ENCODE measurements at places on chromosomes 6 and 20. TPM values are rescaled to one million over a fixed set of nuclear protein-coding genes. Genes with fewer than 3 reads are reported as not detected.

Gene C6orf141
- 23.4 TPM for total RNA-seq

Gene HUS1B
- 0.26 TPM for total RNA-seq

Gene CEP162
- total RNA-seq, result 2.2 TPM

Gene RNF144B
- 0.88 TPM for total RNA-seq

Gene GJA10
- total RNA-seq, result not detected

Gene HEBP2
- 29.7 TPM for total RNA-seq

Gene FUT9
- total RNA-seq, result not detected

Gene CNBD2
- 6.8 TPM for total RNA-seq

Gene POM121L2
- total RNA-seq, result not detected

Gene PDE10A
- total RNA-seq, result 32.3 TPM

Gene C2
- 0.31 TPM for total RNA-seq

Gene SCRT2
- not detected for total RNA-seq

Gene DEFB114
- total RNA-seq, result not detected

Gene KIFC1
- total RNA-seq, result 44.5 TPM

Gene EYA4
- 13.7 TPM for total RNA-seq

Gene DSP
- 56.3 TPM for total RNA-seq

Gene LPA
- 0.02 TPM for total RNA-seq

Gene SOBP
- 1.2 TPM for total RNA-seq

Gene TRDN
- not detected for total RNA-seq

Gene MTFR2
- total RNA-seq, result 12.3 TPM

Gene TSPO2
- not detected for total RNA-seq

Gene NRSN1
- not detected for total RNA-seq

Gene RIMS4
- total RNA-seq, result 1.9 TPM

Gene MACROD2
- 0.90 TPM for total RNA-seq

Gene LGSN
- 4.8 TPM for total RNA-seq

Gene TAAR9
- not detected for total RNA-seq

Gene OSTM1
- total RNA-seq, result 15.2 TPM

Gene SOX18
- 1.1 TPM for total RNA-seq

Gene FOXA2
- total RNA-seq, result 14.3 TPM

Gene ADGB
- total RNA-seq, result not detected

Gene HLA-DRB1
- total RNA-seq, result not detected

Gene CASP8AP2
- total RNA-seq, result 8.0 TPM

Gene CSE1L
- 105 TPM for total RNA-seq

Gene SMIM28
- not detected for total RNA-seq

Gene TRIM15
- total RNA-seq, result 0.04 TPM

Gene GPRC6A
- total RNA-seq, result not detected

Gene TNNC2
- total RNA-seq, result 0.31 TPM
